ENCODE measurements at places on chromosomes 7 and 10.

DNA sequence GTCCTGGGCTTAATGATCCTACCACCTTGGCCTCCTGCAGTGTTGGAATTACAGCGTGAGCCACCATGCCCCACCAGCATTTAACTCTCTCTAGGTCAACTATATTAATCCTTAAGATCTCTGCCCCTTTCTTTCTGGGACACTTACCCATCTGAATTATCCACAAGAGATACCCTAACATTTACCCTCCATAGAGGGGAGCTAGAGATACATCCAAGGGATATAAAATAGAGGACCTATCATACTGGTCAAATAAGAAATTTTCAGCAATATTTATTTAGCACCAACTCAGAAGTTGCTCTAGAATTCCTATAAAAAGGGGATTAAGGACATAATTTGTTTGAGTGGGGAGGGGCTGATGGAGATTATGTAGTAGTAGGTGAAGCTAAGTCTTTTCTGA is 96.5 kb downstream of the OTUD1 start:
- DNase-seq: no peak

- no peak for DNase-seq
Observed at GRCh38 chr10:71537125-71537524, 140.4 kb downstream of the CDH23 start.

- DNase-seq: no peak
Observed at GRCh38 chr10:105864854-105865253, 1223.8 kb downstream of the SORCS3 start.

DNA sequence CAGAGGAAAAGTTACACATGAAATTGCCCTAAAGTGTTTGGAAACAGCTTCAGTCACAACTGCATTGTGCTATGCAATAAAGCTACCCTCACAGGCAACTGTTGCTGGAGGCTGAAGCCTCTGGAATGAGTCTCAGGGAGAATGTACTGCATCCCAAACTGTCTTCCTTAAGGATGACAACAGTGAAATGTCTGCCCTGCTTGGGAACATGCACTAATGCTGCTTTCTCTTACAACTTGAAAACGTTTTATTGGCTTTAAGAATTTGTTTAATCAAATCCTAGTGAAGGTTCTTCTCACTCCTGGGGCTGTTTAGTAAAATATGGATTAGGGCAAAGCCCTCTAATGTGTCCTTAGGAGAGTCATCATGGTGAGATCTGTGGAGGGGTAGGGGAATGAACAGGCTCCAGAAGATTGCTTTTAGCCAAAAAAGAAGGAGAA is 215.4 kb downstream of the TWIST1 start:
- no peak for DNase-seq

- no peak for DNase-seq
Observed at GRCh38 chr10:119723624-119724023, 2.2 kb upstream of the INPP5F start.
